ENCODE measurements at places on chromosomes 7 and 10. TPM values are rescaled to one million over a fixed set of nuclear protein-coding genes. Genes with fewer than 3 reads are reported as not detected.

ABCB1 gene
- 39.3 TPM for total RNA-seq

DNA sequence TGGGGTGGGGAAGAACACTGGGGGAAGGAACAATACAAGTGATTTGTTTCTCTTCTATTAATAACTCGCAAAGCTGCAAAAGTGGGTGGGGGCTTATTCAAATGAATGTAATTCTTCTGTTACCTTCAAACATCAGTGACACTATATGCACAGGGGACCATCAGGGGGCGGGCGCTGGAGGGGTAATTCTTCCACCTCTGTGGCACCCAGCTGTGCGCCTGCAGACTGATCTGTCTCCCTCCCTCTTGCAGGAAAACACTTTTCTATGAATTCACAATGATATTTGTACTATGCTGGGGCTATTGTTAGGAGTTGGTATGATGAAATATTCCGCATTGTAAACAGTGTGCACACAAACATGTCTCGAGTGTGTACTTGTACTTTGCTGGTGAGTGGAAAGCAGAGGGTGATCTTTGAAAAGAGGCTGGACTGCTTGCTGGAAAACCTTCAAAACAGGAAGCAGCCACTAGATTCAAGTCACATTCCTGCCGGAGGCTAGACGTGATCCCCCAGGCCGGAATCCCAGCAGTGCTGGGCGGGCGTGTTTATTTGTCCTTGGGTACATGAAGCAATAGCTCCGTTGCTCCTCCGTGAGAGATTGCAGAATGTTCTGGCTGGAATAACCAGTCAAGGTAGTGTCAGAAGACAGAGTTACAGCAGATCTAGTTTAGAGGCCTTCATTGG lies 15.8 kb upstream of the BNIP3 start:
- no peak for DNase-seq

HPSE2 gene
- total RNA-seq: not detected

- DNase-seq: no peak
These were observed 93.8 kb downstream of the STRA8 start for GRCh38 chr7:135327458-135327857.

DNA sequence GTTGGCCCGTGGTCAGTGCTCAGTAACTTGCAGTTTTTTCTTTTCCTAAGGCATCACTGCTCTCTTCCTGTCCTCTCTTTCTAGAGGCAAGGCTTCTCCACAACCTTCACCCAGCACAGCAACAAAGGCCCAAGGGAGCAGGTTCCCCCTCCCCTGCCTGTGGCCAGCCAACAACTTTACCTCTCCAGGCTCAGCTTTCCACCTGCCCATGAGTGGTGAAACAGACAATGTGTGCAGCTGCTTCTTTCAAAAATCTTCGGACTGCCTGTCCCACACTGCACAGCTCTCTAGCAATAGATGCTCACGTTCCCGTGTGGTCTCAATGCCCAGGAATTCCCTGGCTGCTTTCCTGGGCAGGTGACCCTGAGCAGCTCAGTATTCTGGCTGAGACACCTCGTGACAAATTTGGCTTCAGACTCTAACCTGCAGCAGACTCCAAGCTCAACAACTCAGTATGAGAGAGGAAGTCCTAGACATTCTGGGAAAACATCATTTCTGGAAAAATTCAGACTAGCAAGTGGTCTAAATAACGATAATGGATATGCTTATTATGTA lies 28.9 kb upstream of the TMEM72 start:
- no peak for DNase-seq

All from hematopoietic multipotent progenitor cell (in vitro differentiated cells).